ENCODE measurements at places on chromosomes 2 and 18. TPM values are rescaled to one million over a fixed set of nuclear protein-coding genes. Genes with fewer than 3 reads are reported as not detected.

GRCh38 chr2:128558895-128559532, 240.3 kb upstream of the HS6ST1 start:
- no peaks in the 10 kb centered on the region for H3K27me3 ChIP-seq
- no peak overlapping the region for H3K27ac ChIP-seq
- H3K4me3 ChIP-seq = no peak overlapping the region
- no peaks in the 10 kb centered on the region for H3K36me3 ChIP-seq

Gene DRC1
- total RNA-seq = not detected

Gene CENPA
- 23.4 TPM for total RNA-seq

DNA sequence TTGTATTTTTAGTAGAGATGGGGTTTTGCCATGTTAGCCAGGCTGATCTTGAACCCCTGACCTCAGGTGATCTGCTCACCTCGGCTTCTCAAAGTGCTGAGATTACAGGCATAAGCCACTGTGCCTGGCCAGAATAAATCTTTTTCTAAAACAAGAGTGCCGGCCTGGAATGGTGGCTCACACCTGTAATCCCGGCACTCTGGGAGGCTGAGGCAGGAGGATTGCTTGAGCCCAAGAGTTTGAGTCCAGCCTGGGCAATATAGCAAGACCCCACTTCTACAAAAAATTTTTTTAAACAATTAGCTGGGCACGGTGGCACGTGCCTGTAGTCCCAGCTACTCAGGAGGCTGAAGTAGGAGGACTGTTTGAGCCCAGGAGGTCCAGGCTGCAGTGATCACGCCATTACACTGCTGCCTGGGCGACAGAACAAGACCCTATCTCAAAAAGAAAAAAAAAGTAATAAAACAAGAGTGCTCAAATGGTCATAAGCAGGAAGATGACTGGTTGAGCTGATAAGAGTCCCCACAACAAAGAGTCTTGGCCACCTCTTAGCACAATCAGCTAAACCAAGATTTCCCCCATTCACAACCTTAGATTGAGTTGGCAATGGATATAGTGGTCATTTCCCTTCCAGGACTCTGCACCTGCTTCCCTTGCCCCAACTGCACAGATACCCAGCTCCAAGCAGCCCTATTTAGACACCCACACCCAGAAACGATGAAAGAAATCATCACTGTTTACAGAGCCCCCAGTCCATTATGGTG, 5.8 kb upstream of the UCN start:
- DNase-seq = no peak
- no peak overlapping the region for H3K4me3 ChIP-seq
- H3K36me3 ChIP-seq = peaks cover 9% of the 10 kb centered on the region
- H3K4me1 ChIP-seq = no peaks in the 10 kb centered on the region
- H3K27ac ChIP-seq = no peak overlapping the region
- no peaks in the 10 kb centered on the region for H3K27me3 ChIP-seq

DNA sequence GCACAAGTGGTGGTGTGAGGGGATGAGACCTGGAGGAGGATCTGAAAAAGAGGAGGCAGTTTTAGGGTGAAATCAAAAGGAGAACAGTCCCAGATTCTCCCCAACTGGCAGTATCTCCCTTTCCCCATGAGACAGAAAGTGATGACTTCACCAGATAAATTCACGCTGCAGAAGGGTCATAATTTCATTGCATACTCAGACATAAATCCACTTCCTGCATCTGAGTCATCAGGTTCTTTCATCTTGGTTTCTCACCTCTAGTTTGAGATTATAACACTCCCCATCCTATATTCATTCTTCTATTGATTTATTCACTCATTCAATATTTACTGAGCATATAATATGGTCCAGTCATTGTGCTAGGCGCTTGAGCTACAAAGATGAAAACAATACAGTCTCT, 64.7 kb downstream of the CCDC148 start:
- H3K36me3 ChIP-seq = no peaks in the 10 kb centered on the region
- H3K27ac ChIP-seq = peak overlapping the region; percentile 71

DNA sequence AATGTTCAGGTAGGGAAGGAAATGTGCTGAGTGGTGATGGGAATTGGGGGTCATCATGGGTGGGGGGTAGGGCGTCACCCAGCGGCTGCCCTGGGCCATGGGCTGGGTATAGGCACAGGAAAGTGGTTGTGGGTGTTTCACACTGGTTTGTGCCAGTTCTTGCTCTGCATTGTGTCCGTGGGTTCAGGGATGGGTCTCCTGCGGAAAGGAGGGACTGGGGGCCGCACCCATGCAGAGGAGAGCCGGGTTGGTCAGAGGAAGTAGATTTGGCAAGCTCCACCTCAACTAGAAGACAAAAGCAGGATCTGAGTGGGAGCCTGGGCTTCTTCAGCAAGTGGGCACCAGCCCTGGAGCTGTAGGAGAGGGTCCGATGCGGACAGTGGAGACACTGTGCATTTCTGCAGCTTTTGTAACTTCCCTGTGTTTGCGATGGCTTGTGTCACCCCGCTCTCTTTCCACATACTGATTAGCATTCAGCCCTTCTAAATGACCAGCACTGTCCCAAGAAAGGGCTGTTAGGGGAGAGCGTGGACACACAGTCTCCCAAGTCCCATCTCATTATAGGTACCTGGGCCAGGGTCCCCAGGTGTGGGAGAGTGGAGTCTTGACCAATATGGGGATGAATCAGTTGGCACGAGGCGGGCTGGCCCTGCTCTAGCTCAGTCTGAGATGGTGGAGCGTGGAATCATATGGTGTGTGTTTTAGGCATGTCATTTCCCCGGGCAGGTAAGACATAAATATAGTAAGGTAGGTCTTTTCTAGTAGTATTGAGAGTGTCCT, 67.2 kb downstream of the LRRFIP1 start:
- peaks cover 61% of the 10 kb centered on the region for H3K4me1 ChIP-seq
- peak overlapping the region; percentile 84 for H3K4me3 ChIP-seq
- no peaks in the 10 kb centered on the region for H3K27me3 ChIP-seq
- DNase-seq = no peak

GRCh38 chr2:151999053-151999452, 99.8 kb downstream of the CACNB4 start:
- peaks cover under 1% of the 10 kb centered on the region for H3K4me1 ChIP-seq
- H3K27me3 ChIP-seq = peaks cover 18% of the 10 kb centered on the region
- H3K36me3 ChIP-seq = no peaks in the 10 kb centered on the region
- no peak overlapping the region for H3K27ac ChIP-seq
- H3K4me3 ChIP-seq = no peak overlapping the region

Gene RNU2-63P
- not detected for total RNA-seq

Data from Calu3 (cell line).